ENCODE measurements at places on chromosomes 13 and 19.

- DNase-seq = no peak
Measured at GRCh38 chr19:45099467-45100191, 6.7 kb downstream of the PPP1R37 start.

GRCh38 chr13:24203811-24204210, 43.3 kb downstream of the SPATA13 start:
- DNase-seq = peak; percentile 72

DNA sequence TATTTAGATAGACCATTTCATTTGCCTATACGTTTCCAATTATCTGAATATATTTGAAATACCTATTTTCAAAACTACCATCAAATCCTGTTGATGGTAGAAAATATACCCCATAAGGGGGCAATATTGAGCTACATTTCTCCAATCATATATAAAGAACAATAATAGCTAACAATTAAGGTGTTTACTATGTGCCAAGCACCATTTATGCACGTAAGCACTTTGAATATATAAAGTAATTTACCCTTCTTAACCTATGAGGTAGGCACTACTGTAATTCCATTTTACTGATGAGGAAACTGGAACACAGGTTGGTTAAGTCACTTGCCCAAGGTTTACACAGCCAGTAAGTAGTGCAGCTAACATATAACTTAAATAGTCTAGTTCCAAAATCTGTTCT, 79.2 kb downstream of the UBL3 start:
- peak; percentile 26 for DNase-seq

DNA sequence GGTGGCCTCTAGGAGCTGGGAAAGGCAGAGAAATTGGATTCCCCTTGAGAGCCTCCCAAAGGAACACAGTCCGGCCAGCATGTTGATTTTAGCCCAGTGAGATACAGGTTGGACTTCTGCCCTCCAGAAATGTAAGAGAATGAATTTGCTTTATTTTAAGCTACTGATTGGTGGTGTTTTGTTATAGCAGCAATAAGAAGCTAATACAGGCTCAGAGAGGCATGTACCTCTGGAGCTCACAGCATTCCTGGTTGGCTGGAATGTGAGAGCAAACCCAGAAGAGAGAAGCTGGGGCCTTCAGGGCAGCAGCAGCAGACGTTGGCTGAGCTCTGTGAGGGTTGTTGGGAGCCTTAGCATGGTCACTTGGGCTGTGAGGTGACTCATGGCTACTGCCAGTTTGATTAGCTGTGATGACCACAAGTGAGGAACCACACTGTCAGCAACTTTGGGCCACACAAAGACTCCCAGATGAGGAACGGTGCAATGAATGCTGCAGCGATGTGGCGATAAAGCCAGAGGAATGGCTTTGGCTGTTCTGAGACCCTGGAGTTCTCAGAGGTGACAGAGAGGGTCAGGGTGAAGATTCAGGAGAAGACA, 80.1 kb downstream of the CYSLTR2 start:
- peak; percentile 26 for DNase-seq

- no peak for DNase-seq
Measured at GRCh38 chr19:46610413-46610775, 9.3 kb downstream of the CALM3 start.

- DNase-seq = no peak
Measured at GRCh38 chr13:75038393-75039113, 443.4 kb downstream of the TBC1D4 start.

DNA sequence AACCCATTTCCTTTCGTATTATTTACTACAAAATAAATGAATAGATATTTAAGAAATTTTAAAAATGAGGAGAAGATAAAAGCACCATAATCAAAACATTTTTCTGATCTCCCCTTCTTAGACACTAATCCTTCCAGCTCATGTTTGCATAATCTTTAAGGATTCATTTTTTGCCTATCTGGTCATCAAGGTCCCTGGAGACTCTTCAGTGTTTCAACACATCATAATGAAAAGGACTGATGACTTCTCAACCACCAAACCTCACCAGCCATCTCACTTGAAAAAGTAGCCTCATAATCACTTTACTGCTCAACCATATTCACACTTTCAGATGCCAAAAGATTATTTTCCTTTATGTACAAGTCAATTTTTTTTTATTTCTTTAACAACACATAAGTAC, 80.1 kb downstream of the DCLK1 start:
- no peak for DNase-seq

DNA sequence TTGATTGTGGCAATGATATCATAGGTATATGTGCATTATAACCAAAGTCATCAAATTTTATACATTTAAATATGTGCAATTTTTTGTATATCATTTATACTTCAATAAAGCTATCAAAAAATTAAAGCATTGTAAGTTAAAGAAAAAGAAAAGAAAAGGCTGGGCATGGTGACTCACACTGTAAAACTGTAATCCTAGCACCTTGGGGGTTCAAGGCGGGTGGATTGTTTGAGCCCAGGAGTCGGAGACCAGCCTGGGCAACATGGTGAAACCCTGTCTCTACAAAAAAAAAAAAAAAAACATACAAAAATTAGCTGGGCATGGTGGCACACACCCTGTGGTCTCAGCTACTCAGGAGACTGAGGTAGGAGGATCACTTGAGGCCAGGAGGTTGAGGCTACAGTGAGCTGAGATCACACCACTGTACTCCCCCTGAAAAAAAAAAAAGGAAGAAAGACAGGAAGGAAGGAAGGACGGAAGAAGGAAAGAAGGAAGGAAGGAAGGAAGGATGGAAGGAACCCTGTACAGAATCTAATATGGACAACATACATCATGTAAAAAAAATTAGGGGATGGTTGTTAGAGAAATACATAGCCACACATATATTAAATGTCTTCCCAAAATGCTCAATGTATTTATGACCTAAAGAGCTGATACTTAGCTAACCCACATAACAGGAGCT, 21.7 kb upstream of the SLC25A30 start:
- no peak for DNase-seq

DNA sequence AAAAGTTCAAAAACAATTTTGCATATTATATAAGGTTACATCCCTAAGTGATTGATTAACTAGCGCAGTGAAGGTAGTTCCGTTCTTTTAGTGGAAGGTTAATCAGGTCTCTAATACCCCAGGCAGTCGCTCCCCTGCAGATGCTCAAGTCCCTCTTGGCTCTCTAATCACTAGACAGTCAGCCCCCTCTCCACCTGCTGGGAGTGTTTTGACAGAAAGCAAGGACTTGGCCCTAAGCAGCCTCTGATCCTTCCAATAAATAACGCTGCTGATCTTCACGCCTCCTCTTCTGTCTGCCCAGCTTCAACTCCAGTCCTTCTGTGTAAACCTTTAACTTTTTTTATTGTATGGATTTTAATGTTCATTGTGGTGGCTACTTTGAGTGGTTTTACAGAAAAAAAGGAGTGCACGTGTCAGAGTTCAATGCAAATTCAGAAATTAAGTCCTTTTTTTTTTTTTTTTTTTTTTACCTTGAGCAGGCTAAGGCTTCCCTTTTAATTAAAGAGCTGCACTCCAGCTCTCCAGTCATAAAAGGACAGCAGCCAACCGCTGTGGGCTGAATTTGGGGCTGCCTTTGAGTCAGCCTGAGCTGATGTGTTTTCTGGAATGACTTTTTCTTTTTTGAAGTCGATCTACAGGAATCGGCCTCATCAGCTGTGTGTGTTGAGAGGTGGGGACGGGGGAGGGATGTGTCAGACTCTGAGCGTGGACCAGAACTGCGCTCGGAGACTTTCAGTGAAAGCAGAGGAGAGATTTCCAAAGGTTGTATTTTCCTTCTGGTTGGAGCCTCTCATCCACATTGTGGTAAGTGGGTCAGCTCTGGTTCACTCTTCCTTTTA, 33.8 kb upstream of the MYO16 start:
- DNase-seq = no peak

- peak; percentile 47 for DNase-seq
Measured at GRCh38 chr19:6267552-6268381, 12.0 kb downstream of the MLLT1 start.

GRCh38 chr13:39536906-39537305, 66.1 kb downstream of the LHFPL6 start:
- DNase-seq = no peak

DNA sequence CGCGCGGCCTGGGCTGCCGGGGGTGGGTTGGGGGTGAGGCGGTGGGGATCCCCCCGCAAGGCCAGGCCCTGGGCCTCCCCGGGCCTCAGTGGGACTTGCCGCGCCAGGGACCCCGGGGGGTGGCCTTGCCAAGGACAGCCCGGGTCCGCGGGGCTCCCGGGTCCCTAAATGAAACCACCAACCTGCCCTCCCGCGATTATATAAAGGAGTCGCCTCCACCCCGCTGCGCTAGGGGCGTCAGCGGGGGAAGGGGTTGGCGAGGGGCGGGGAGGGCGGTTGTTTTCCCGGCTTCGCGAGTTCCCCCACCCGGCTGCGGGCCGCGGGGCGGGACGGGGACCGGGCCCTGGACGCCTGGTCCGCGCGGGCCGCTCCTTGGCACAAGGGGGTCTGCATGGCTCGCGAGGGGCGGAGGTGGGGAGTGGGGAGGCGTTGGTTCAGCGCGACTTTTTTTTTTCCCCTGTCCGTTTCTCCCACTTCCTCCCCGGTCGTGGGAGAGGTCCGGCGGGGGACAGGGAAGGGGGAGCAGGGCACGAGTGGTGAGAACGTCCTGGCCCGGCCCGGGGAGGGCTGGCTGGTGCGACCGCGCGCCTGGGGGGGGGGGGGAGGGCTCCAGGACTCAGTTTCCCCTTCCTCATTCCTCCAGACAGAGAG, 822 bp upstream of the ZBTB7A start:
- peak; percentile 54 for DNase-seq
